ENCODE measurements at places on chromosomes 1 and 21. TPM values are rescaled to one million over a fixed set of nuclear protein-coding genes. Genes with fewer than 3 reads are reported as not detected.

- no peaks in the 10 kb centered on the region for H3K27me3 ChIP-seq
- no peaks in the 10 kb centered on the region for H3K36me3 ChIP-seq
Observed at GRCh38 chr1:227712648-227713047, 22.5 kb downstream of the JMJD4 start.

GRCh38 chr1:204405988-204406387, 5.6 kb downstream of the PPP1R15B start:
- no peaks in the 10 kb centered on the region for H3K36me3 ChIP-seq
- H3K27me3 ChIP-seq = no peaks in the 10 kb centered on the region
- no peak overlapping the region for H3K27ac ChIP-seq
- no peak for DNase-seq
- no peak overlapping the region for H3K4me3 ChIP-seq
- peaks cover 2% of the 10 kb centered on the region for H3K4me1 ChIP-seq

GRCh38 chr1:118905196-118905595, 82.9 kb downstream of the TBX15 start:
- DNase-seq = no peak
- no peaks in the 10 kb centered on the region for H3K36me3 ChIP-seq
- no peak overlapping the region for H3K4me3 ChIP-seq
- H3K27me3 ChIP-seq = no peaks in the 10 kb centered on the region
- no peaks in the 10 kb centered on the region for H3K4me1 ChIP-seq

DNA sequence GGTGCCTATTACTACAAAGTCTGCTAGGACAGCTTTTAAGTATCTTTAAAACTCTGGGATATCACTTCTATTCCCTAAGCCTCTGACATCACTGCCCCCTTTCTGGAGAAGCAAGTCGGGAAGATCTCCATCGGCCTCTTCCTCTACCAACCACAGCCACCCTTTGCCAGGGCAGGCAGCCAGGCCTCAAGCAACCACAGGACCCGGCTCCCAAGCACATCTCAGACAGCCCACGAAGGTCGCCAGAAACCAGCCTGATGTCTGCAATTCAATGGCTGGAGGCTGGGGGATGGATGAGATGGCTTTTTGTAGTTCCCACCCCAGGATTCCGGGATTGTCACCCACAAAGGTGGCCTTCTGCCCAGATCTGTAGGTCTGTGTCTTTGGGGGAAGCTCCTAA, 70.7 kb downstream of the LGR6 start:
- no peaks in the 10 kb centered on the region for H3K4me1 ChIP-seq
- DNase-seq = peak; percentile 3
- no peak overlapping the region for H3K27ac ChIP-seq
- no peaks in the 10 kb centered on the region for H3K36me3 ChIP-seq

- H3K36me3 ChIP-seq = no peaks in the 10 kb centered on the region
- H3K4me1 ChIP-seq = peaks cover 7% of the 10 kb centered on the region
- DNase-seq = peak; percentile 69
- no peaks in the 10 kb centered on the region for H3K27me3 ChIP-seq
Observed at GRCh38 chr1:154999571-155000410, 2.8 kb upstream of the ZBTB7B start.

- no peaks in the 10 kb centered on the region for H3K4me1 ChIP-seq
- H3K4me3 ChIP-seq = no peak overlapping the region
- no peak for DNase-seq
- no peaks in the 10 kb centered on the region for H3K27me3 ChIP-seq
- no peak overlapping the region for H3K27ac ChIP-seq
Observed at GRCh38 chr1:159756397-159756796, 24.4 kb upstream of the DUSP23 start.

- H3K27ac ChIP-seq = no peak overlapping the region
- H3K27me3 ChIP-seq = no peaks in the 10 kb centered on the region
- no peak overlapping the region for H3K4me3 ChIP-seq
- DNase-seq = no peak
- no peaks in the 10 kb centered on the region for H3K36me3 ChIP-seq
Observed at GRCh38 chr1:19138331-19138730, 71.7 kb downstream of the UBR4 start.

- H3K27ac ChIP-seq = no peak overlapping the region
- no peaks in the 10 kb centered on the region for H3K36me3 ChIP-seq
Observed at GRCh38 chr1:119549719-119550132, 42.7 kb downstream of the HSD3B1 start.

DNA sequence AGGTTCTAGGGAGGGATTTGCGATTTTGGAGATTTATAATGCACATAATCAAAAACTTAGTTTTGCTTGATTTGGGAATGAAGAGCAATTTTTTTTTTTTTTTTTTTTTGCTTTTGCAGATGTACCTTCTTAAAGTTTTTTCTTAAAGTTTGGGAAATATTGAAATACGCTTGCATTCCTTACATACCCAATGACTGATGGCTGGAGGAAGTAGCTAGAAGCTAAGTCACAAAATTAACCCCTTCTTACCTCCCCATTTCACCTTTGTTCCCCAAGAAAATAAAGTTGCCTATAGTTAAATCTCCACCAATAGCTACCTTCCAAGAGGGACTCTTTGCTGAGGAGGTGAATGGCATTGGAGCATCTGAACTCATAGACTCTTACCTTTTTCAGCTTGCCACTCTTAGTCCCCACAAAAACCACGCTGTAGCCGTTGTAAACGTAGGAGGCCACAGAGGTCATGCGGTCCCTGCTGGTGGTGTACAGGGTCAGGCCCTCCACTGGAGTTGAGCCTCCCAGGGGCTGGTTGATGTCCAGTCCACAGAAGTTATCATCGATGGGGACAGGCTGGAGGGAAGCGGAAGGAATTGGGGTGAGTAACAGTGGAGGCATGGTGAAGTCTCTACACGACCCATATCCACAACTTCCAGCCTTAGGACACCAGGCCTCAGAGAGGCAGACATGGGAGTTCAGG, 34.1 kb downstream of the PLXNA2 start:
- H3K27ac ChIP-seq = no peak overlapping the region
- no peaks in the 10 kb centered on the region for H3K4me1 ChIP-seq
- H3K36me3 ChIP-seq = no peaks in the 10 kb centered on the region
- no peak for DNase-seq
- no peaks in the 10 kb centered on the region for H3K27me3 ChIP-seq
- H3K4me3 ChIP-seq = no peak overlapping the region

GRCh38 chr1:51025374-51025773, 55.3 kb downstream of the CDKN2C start:
- H3K36me3 ChIP-seq = no peaks in the 10 kb centered on the region
- no peaks in the 10 kb centered on the region for H3K27me3 ChIP-seq
- H3K27ac ChIP-seq = no peak overlapping the region
- DNase-seq = no peak
- H3K4me3 ChIP-seq = no peak overlapping the region
- no peaks in the 10 kb centered on the region for H3K4me1 ChIP-seq

DNA sequence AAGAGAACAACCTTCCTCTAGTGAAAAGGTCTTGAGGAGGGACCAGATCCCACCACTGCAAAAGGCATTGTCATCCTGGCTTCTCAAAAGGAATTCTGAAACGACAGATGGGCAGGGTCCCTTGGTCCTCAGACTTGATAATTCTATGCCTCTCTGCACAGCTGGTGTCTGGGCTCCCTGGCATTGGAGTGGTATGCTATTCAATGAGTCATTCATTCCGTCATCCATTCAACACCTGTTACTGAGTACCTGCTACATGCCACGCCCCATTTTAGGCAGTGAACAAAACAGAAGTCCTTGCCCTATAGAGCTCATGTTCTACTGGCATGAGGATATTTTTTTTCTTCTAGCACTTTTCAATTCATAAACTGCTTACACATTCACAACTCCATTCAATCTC, 45.8 kb upstream of the HMGB4 start:
- no peaks in the 10 kb centered on the region for H3K36me3 ChIP-seq
- no peaks in the 10 kb centered on the region for H3K27me3 ChIP-seq
- no peak for DNase-seq
- H3K27ac ChIP-seq = no peak overlapping the region
- no peaks in the 10 kb centered on the region for H3K4me1 ChIP-seq

GRCh38 chr1:156025876-156026275, 5.1 kb upstream of the SSR2 start:
- H3K36me3 ChIP-seq = no peaks in the 10 kb centered on the region
- H3K4me1 ChIP-seq = no peaks in the 10 kb centered on the region
- no peak for DNase-seq
- no peaks in the 10 kb centered on the region for H3K27me3 ChIP-seq

DNA sequence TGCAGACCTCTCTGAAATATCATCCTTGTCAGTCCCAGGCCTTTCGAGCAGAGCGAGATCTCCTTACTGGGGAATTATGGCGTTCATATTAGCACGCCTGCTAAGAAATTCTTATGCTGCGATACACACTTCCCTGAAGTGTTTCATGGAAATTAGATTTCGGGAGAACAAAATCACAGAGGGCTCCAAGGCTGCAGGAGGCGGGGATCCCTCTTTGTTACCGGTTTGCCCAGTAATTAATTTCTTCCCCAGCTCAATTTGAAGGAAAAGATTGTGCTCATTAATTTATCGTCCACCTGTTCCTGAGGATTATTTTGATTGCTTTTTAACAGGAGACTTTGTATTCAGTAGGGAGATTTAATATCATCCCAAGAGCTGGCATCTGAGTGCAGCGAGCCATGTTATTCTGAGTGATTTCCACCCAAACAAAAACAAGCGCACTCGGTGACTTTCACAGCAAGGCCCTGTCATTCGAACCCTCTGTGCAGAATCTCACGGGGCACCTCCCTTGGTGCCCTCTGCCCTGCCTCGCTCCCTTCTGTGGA, 202.3 kb upstream of the GALNT2 start:
- no peak overlapping the region for H3K27ac ChIP-seq
- H3K36me3 ChIP-seq = no peaks in the 10 kb centered on the region
- DNase-seq = no peak
- H3K4me3 ChIP-seq = no peak overlapping the region
- peaks cover 21% of the 10 kb centered on the region for H3K4me1 ChIP-seq

DNA sequence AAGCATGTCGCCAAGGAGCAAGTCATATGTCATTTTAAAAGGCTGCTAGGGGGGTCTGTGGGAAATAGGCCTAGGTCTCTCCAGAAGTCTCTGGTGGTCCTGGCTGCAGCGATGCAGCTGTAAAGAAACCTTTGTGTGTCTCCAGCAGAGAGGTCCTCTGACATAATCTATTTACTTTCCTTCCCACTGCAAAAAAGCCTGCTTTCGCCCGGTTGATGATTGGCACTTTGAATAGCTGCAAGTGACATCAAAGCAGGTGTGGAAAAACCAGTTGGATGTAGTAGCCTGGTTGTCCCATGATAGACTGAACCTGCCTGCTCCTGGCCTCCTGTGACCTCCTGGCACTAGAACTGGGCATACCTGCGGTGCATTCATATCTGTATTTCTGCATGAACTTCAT, 13.8 kb downstream of the RASSF5 start:
- no peak for DNase-seq
- no peaks in the 10 kb centered on the region for H3K4me1 ChIP-seq
- no peak overlapping the region for H3K4me3 ChIP-seq
- H3K27me3 ChIP-seq = no peaks in the 10 kb centered on the region
- H3K27ac ChIP-seq = no peak overlapping the region

- H3K27ac ChIP-seq = no peak overlapping the region
- DNase-seq = no peak
- no peaks in the 10 kb centered on the region for H3K36me3 ChIP-seq
- H3K4me3 ChIP-seq = no peak overlapping the region
- no peaks in the 10 kb centered on the region for H3K4me1 ChIP-seq
- peaks cover under 1% of the 10 kb centered on the region for H3K27me3 ChIP-seq
Observed at GRCh38 chr1:197787056-197787455, 11.8 kb upstream of the DENND1B start.

GRCh38 chr1:16677552-16678431, 11.0 kb upstream of the RNU1-3 start:
- H3K36me3 ChIP-seq = no peaks in the 10 kb centered on the region
- H3K27ac ChIP-seq = no peak overlapping the region
- H3K4me3 ChIP-seq = no peak overlapping the region

DNA sequence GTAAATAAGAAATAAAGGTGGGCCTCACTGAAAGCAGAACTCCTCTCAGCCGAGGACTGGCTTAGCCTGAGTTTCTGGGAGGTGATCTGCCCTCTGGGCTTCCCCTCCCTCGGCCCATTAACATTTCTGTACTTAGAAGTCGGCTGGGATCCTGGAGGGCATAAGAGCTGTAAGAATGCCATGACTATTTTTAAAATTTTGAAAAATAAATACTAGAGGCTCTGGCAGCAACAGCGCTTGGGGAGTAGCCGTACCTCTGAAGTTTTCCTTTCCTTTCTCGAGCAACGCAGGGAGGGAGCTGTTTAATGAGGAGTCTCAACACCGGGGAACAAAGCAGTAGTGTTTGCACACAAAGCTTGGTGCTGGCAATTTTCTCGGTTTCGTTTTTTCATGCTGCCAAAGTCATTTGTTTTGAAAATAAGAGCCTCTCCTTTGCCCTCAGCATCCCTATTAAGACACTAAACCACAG, 498.7 kb downstream of the SMYD3 start:
- H3K27ac ChIP-seq = peak overlapping the region; percentile 50
- peak; percentile 13 for DNase-seq
- no peaks in the 10 kb centered on the region for H3K36me3 ChIP-seq
- no peak overlapping the region for H3K4me3 ChIP-seq
- no peaks in the 10 kb centered on the region for H3K27me3 ChIP-seq
- no peaks in the 10 kb centered on the region for H3K4me1 ChIP-seq

DNA sequence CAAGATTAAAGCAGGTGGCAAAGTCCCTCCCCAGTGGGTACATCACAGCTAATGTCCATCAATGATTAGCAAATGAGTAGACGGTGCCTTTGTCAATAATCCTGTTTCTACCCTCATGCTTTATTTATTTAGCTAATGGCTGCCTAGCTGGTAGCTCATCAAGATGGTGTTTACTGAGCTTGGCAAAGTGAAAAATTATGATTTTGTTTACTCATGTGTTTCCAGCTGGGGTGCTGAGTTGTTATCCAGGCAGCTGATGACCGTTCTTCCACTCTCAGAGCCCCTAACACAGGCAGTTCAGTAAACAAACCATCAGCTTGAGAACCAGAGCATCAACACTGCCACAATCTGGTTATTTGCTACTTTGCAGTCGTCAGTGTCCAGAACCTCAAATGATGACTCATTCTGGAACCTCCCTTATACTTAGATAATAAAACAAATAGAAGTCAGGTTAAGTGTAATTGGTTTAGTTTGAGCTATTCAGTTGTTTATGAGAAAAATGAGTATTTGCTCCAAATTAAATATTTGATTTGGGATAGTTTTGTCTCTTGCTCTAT, 163.9 kb downstream of the ST6GALNAC5 start:
- no peaks in the 10 kb centered on the region for H3K36me3 ChIP-seq
- H3K4me1 ChIP-seq = peaks cover 2% of the 10 kb centered on the region
- H3K4me3 ChIP-seq = no peak overlapping the region
- DNase-seq = no peak
- no peaks in the 10 kb centered on the region for H3K27me3 ChIP-seq
- H3K27ac ChIP-seq = no peak overlapping the region

- no peaks in the 10 kb centered on the region for H3K36me3 ChIP-seq
- DNase-seq = no peak
- peak overlapping the region; percentile 85 for H3K27ac ChIP-seq
- peaks cover 3% of the 10 kb centered on the region for H3K4me1 ChIP-seq
Observed at GRCh38 chr1:152035539-152036266, 1.1 kb downstream of the S100A11 start.

- no peaks in the 10 kb centered on the region for H3K27me3 ChIP-seq
- no peak for DNase-seq
- H3K27ac ChIP-seq = no peak overlapping the region
- no peaks in the 10 kb centered on the region for H3K36me3 ChIP-seq
- no peak overlapping the region for H3K4me3 ChIP-seq
- no peaks in the 10 kb centered on the region for H3K4me1 ChIP-seq
Observed at GRCh38 chr1:9784508-9785133, 39.1 kb downstream of the CLSTN1 start.

GRCh38 chr1:20280341-20280740, 10.3 kb upstream of the VWA5B1 start:
- no peaks in the 10 kb centered on the region for H3K4me1 ChIP-seq
- no peaks in the 10 kb centered on the region for H3K36me3 ChIP-seq
- H3K4me3 ChIP-seq = no peak overlapping the region

XKR8 gene
- total RNA-seq = 6.1 TPM

LCE1B gene
- total RNA-seq = not detected

CPLANE2 gene
- 12.4 TPM for total RNA-seq

CLCA2 gene
- total RNA-seq = not detected

BACE2 gene
- 17.1 TPM for total RNA-seq

DMRTA2 gene
- total RNA-seq = not detected

OLFM3 gene
- not detected for total RNA-seq

PLA2G5 gene
- total RNA-seq = 109 TPM

RERE gene
- 62.8 TPM for total RNA-seq

Measured in ovary (tissue), 10 donors.